Brain microvascular endothelial cell (primary cell): ENCODE measurements at places on chromosomes 6 and 20.

DNA sequence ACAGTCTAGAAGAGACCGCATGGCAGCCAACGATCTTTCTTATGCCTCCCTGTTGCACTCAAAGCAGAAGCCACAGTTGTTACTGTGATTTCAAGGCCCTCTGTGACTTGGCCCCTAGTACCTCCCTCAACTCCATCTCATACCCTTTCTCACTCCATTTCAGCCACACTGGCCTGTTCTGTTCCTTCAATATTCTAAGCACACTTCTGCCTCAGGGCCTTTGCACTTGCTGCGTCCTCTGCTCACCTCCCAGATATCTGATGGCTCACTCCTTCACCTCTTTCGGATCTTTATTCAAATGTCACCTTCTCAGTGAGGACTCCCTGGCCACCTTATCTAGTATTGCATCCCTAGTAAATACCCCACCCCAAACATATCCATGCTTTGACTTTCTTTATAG is 29.4 kb upstream of the CCN6 start:
- no peak for DNase-seq

- DNase-seq: peak; percentile 65
Observed at GRCh38 chr6:27617700-27618689, 145.1 kb upstream of the ZNF184 start.

DNA sequence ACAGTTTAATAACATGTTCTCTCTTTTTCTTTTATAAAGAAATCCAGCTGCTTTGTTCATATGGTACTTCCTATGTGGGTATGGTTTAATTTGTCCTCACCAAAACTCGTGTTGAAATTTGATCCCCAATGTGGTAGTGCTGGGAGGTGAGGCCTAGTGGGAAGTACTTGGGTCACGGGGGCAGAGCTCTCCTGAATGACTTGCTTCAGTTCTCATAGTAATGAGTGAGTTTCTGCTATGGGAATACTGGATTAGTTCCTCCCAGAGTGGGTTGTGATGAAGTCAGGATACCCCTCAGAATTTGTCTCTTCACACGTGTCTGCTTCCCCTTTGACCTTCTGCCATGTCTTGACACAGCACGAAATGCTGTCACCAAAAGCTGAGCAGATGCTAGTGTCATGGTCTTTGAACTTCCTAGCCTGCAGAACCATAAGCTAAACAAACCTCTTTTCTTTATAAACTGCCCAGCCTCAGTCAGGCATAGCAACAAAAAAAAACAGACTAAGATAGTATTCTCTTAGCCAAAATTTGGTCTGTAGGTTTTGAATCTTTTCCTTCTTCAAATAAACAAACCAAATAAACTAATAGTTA is 87.8 kb upstream of the HS3ST5 start:
- no peak for DNase-seq

DNA sequence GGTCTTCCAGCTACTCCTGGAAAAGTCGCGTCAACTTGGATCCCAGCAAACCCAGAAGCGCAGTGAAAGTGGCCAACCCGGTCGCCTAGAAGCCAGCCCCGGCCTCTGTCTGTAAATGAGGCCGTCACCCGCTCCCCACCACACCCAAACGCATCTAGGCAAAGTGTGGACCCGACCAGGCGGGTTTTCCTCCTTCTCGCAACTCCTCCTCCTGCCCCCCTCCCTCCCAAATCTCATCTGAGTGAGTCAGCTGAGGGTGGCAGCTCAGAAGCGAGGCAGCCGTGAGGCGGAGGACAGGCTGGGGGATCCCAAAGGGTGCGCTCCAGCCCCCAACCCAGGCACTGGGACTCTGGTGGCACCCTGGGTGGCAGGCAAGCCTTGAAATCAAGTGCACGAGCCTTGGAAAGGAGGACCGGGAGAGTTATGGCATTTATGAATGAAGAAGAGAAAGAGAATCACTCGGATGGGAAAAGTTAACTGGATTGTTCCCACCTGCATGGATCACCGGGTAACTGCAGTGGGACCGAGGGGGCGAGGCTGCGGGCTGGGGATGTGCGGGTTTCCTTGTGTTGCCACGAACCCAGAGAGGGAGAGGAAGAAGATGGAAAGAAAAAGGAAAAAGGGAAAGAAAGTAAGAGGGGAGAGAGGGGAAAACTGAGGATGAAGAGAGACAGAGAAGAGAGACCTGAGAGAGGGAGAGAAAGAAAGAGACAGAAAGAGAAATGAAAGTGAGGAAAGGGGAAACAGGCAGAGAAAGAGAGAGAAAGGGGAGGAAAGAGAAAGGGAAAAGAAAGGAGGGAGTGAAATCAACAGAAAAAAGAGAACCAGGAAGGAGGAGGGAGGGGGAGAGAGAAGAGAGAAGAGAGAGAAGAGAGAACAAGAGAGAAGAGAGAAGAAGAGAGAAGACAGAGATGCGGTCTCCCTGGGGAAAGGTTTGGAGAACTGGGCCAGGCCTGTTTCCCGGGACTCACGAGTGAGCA is at the start of gene APCDD1L:
Gene APCDD1L, minus strand, starts transcription at position 167 of the 980 bp plus-strand sequence. CDS start 692 bp downstream, outside the sequence.
- DNase-seq: no peak

- DNase-seq: no peak
Observed at GRCh38 chr6:15489261-15489962, 173.4 kb downstream of the DTNBP1 start.

- no peak for DNase-seq
Observed at GRCh38 chr20:52959125-52959524, 13.0 kb upstream of the TSHZ2 start.

- DNase-seq: no peak
Observed at GRCh38 chr20:2022163-2022562, 28.3 kb upstream of the PDYN start.

GRCh38 chr20:21356386-21356785 is 40.9 kb downstream of the NKX2-4 start:
- no peak for DNase-seq

DNA sequence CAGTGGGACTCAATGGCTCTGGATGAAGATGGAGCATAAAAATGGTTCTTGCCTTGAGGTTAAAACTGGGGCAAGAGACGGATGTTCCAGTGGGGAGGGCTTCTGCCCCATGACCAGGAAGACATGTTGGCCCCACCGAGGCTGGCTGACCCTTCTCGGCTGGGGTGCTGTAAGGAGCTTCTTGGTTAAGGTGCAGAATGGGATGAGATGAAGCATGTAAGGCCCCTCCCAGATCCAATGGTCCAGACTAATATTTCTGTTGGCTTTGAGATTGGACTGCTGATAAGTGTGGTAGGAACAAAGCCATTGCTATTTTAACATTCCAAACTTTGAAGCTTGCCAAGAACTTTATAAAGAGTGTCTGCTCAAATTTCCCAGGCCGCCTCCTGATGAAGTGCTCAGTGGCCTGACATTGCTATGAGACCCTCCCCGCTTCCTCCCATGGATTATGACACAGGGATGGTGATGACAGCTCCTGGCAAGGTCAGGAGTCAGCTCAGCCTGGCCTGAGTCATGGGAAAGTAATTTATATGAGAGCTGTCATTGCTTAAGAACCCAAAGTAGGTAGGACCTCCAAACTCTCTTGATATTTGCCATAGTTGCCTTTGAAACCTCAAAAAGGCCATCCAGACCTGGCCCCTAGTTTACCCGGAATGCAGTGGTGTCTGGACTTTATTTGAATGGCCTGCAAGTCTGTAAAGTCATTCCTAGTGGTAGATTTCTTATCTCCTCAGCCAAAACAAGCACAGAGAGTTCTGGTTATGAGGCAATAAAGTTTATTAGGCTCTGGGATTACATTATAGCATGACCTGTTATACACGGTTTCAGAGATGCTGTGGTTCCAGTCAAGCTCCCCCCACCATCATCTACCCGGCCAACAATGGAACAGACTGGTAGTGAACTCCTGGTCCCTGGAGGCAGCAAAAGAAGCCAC is 55.2 kb downstream of the TGM2 start:
- DNase-seq: peak; percentile 99

DNA sequence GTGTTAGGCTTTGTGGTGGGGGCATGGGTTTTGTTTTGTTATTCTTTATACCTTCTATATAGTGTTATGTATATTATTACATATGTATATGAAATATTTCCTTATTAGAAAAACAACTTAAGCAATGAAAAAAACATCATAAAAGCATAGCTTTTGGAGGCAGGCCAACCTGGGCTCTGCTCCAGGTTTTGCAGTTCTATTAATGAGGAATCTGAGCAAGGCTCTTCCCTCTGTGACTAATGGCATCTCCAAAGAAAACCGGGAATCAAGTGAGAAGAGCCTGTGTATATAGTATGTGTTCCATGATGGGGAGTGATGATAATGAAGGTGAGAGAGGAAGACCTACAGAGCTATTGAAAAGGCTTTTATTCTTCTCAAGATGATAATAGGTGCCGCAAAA is 291.1 kb downstream of the CLIC5 start:
- peak; percentile 74 for DNase-seq

GRCh38 chr6:112881828-112882780 is 535.0 kb downstream of the RFPL4B start:
- DNase-seq: no peak

DNA sequence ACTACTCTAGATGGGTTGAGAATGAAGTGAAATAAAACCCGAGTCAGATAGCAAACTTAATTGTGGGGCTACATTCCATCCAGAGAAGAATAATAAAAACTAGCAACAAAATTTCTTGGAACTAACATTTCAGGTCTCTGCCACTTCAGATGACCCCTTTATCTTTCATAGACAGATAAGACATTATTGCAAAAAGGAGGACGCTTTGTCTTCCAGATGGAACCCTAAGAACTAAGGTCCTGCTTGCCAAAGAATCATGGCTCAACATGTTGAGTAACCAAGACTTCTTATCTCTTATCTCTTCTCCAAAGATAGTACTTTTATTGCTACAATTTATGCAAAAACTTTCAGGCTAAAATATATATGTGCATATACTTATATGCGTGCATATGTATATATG is 221.1 kb upstream of the PREP start:
- no peak for DNase-seq

GRCh38 chr6:21447987-21448386 is 145.6 kb upstream of the SOX4 start:
- no peak for DNase-seq

GRCh38 chr6:19803331-19804204 is 33.6 kb upstream of the ID4 start:
- no peak for DNase-seq

- DNase-seq: no peak
Observed at GRCh38 chr20:24359321-24360027, 110.0 kb upstream of the SYNDIG1 start.

GRCh38 chr6:115948751-115949150 is 111.9 kb downstream of the FRK start:
- no peak for DNase-seq

GRCh38 chr6:74611220-74611619 is 594.6 kb downstream of the COL12A1 start:
- no peak for DNase-seq

GRCh38 chr6:106976270-106976669 is 1.7 kb upstream of the CD24 start:
- DNase-seq: no peak

GRCh38 chr20:3193806-3194616 is 10.5 kb downstream of the DDRGK1 start:
- no peak for DNase-seq

DNA sequence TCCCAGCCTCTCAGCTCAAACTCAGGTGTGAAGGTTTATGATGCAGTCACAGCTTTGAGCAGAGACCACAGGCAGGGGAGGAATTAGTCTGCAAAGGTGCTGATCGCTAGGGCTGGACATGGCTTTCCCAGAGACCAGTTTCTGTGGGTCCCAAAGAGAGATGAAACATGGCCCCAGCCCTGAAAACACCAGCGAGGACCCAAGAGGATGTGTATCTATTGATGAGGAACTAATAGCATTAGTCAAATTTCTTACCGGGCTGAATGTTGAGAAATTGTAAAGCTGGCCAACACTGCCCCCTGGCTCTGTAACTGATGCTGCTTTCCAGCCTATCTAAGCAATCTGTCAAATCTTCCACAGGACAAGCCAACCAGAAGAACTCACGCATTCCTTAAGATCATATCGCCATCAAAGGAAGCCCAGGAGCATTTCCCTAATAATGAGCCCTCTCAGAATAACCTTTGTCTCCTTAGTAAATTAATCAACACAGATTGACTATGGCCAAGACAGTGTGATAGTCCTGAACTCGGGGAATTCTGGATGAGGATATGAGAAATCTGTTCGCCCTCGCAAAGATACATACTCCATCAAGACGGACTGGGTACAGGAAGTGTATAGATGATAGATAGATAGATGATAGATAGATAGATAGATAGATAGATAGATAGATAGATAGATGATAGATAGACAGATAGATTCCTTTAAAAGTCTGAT is 7.8 kb upstream of the ACSS1 start:
- DNase-seq: peak; percentile 34

- DNase-seq: no peak
Observed at GRCh38 chr20:49517805-49518100, 35.3 kb upstream of the KCNB1 start.

DNA sequence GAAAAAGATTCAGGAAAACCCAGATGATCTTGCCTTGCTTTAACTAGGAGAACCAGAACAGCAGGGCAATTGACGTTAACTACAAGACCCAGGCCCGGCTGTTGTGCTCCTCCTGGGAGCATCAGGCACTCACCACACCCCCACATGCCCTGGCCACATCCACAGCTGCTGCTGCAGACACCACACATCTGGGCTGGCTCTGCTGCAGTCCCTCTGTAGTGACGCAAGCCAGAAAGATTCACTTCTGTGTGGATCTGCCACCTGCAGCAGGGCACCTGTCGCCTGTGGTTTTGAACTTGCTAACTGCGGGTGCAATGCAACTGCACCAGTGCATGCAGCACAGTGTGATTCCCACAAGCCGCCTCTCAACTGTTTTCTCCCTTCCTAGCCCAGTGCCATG is 228.8 kb downstream of the SYNDIG1 start:
- DNase-seq: no peak

DNA sequence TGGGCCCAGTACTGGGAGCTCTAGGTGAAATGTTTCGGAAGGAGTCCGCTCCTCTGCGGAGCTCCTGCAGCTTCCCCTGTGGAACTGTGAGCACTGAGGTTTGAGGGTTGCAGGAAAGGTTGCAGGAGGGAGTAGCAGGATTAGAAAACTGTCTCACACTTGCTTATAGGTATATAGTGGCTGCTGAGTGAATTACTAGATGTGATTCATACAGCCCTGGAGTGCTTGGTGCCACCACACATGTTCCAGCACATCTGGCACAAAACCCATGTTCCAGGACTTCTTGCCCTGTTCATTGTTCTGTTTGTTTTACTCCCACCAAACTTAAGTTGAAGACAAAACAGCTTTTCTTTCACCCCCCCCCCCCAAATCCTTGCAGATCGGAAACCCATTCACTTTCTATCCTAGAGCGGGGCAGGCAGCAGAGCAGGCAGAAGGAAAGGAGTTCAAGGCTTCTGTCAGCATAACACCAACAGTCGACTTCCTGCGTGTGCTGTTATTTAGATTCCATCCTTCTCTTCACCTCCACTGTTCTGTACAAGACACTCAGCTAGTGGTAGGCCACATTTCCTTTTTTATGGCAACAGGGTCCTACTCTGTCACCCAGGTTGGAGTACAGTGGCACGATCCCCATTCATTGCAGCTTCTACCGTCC is 669 bp upstream of the PEX6 start:
- peak; percentile 23 for DNase-seq
